Large intestine (tissue), 12 donors: ENCODE measurements at places on chromosomes 5 and 9. TPM values are rescaled to one million over a fixed set of nuclear protein-coding genes. Genes with fewer than 3 reads are reported as not detected.

GRCh38 chr9:137353223-137354152 lies 51.4 kb upstream of the NRARP start:
- no peak for DNase-seq

DNA sequence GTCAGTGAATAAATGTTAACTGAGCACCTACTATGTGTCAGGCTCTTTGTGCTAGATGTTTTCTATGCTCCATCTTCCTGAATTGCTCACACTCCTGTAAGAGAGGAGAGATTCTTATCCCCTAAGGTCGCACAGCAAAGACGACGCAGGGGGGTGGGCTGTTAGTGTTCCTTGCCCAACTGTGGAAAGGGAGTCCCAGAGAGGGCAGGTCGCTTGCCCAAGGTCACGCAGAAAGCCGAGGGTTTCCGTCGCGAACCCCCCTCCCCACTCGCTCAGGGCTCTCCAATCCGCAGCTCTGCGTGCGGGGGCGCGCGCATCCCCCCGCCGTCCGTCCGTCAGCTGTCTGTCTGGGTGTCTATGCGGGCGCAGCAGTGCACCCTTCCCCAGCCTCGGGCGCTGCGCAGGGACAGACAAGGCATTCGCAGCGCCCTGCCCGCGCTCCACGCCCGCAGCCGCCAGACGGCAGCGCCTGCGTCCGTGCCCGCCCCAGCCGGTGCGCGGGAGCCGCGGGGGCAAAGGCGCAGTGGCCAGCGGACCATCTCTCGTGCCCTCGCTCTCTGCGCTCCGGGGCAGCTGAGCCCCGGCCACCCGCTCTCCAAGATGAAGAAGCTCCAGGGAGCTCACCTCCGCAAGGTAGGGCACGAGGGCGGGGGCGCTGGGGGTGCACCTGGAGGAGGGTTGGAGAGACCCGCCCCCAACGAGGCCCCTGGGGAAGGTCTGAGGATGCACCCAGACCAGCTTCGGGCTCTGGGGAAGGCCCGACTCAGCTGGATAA lies at the start of gene SLC6A7:
Gene SLC6A7, plus strand, starts transcription at position 335 of the 775 bp plus-strand sequence. Its CDS starts 266 bp downstream, at position 601.
- no peak for DNase-seq

NTRK2 gene
- polyA plus RNA-seq: 1.2 TPM

GRCh38 chr5:6761333-6761732 lies 48.1 kb downstream of the TENT4A start:
- DNase-seq: no peak

DNA sequence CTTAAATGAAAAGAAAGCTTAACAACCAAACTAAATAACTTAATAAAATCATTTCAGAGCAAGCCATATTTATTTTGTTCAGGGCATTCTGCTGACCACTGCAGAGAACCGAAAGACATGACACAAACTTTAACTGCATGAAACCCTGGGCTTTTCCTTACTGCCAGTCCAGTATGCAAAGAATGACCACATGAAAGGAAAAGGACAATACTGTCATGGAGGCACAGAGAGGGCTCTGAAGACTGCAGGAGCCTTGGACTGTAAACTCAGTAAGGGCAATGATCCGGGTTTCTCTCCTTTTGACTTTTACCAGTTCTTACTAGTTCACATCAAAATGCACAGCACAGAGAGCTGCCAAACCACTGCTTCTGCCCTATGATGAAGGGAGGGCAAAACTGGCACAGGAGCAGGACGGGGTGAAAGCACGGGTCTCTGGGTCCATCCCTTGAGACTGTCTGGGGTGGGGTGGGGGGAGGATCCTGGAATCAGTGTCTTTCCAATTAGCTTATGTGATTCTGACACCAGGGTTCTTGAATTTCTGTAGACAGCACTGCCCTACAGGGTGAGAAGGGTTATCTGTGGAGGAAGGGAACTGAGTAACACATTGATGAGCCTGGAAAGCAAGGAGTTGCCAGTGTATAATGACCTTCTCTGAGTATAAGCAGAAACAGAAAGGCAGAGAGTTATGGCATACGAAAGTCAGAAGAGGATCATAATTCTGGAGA lies 44.7 kb downstream of the RNF130 start:
- DNase-seq: no peak

SLC36A1 gene
- polyA plus RNA-seq: 41.1 TPM

GRCh38 chr5:176667637-176668036 lies 20.4 kb downstream of the TSPAN17 start:
- no peak for DNase-seq

DNA sequence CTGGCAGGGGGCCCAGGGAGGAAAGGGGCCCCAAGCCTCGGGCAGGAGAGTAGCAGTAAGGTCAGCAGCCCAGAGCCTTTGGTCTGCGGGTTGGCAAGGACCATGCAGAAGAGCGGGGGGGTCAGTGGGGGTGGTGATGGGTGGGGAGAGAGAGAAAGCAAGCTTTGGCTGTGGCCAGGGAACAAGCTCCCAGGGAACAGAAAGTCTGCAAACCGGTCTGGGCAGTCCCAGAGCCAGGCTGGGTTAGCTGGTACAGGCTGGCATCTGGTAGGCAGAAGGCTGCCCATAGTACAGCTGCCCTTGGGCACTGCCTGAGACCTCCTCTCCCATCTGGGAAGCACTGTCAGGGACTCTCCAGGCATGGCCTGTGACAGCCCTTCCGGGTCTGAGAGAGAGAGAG lies 10.5 kb upstream of the EPB41L4B start:
- no peak for DNase-seq

- no peak for DNase-seq
Observed at GRCh38 chr9:112093870-112094216, 81.3 kb downstream of the SUSD1 start.

DNA sequence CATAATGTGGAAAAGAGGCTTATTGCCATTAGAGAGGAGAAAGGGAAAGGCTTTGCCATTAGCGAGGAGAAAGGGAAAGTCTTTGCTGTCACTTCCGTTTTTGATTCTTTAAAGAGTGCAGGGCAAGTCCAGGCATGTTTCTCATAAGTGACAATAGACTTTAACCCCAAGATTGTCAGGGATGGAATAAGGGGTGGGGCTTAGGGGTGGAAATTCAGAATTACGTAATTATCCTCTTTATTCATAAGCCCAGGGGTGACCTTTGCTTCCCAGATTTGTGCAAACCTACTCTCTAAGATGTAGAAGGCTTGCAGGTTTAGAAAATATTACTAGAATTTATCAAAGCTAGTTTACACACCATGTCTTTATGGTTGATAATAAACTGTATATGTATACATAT lies 2.3 kb upstream of the PLK2 start:
- peak; percentile 95 for DNase-seq

- DNase-seq: peak; percentile 39
Observed at GRCh38 chr5:172901012-172901780, 58.0 kb upstream of the RPL26L1 start.

- no peak for DNase-seq
Observed at GRCh38 chr9:136634904-136635303, 27.8 kb upstream of the EGFL7 start.

C5orf58 gene
- polyA plus RNA-seq: 1.0 TPM

SCGB3A2 gene
- not detected for polyA plus RNA-seq

- no peak for DNase-seq
Observed at GRCh38 chr9:91835216-91835615, 114.8 kb downstream of the ROR2 start.

AGTPBP1 gene
- 12.9 TPM for polyA plus RNA-seq

GRCh38 chr5:619444-619843 lies 7.3 kb downstream of the CEP72 start:
- DNase-seq: no peak

APBA1 gene
- polyA plus RNA-seq: 7.4 TPM

- no peak for DNase-seq
Observed at GRCh38 chr9:104177003-104177611, 83.0 kb downstream of the SMC2 start.

DNA sequence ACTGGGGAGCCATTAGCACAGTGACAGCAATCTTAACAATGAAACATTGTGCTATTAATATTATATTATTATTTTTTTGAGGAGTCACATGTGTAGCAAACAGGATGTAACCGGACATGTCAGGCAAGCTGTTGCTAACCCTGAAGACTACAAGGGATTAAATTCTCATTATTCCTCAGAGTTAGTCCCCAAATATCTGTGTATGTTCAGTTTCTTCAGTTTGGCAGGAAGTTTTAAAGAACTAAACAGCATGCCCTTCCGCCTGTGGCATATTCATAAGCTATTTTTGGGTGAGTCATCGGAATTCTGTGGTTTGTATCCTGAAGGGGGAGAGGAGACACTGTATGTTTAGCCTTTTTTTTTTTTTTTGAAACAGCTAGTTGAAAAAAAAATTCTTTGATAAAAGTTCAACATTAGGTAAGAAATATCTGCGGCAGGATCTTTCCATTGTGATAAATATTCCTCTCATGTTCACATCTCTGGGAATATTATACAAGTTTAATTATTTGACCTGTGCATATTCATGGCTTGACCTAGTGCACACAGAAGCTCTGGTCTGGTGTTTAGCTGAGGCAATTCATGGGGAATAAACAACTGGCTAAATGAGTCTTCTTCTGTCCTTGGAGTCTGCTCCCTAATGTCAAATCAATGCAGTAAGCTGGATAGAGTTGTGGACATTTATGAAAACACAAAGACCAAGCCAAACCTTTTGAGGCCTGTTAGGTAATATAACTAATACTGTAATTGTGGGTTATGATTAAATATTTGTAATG lies 202.7 kb upstream of the CDKN2B start:
- DNase-seq: no peak

LCN6 gene
- 2.8 TPM for polyA plus RNA-seq

DNA sequence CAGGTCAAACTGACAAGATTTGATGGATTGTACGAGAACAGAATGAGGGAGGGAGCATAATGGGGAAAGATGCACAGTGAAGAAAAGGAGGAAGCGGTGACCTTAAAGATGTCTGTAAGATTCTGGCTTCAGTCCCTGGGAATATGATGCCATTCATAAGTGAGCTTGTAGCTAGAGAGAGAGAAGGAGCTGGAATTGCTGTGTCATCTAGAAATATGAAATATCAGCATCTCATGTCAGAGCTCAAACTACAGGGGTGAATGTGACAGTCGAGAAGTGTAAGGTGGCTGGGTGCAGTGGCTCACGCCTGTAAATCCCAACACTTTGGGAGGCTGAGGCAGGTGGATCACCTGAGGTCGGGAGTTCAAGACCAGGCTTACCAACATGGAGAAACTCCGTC lies 24.0 kb upstream of the WHRN start:
- no peak for DNase-seq

DNA sequence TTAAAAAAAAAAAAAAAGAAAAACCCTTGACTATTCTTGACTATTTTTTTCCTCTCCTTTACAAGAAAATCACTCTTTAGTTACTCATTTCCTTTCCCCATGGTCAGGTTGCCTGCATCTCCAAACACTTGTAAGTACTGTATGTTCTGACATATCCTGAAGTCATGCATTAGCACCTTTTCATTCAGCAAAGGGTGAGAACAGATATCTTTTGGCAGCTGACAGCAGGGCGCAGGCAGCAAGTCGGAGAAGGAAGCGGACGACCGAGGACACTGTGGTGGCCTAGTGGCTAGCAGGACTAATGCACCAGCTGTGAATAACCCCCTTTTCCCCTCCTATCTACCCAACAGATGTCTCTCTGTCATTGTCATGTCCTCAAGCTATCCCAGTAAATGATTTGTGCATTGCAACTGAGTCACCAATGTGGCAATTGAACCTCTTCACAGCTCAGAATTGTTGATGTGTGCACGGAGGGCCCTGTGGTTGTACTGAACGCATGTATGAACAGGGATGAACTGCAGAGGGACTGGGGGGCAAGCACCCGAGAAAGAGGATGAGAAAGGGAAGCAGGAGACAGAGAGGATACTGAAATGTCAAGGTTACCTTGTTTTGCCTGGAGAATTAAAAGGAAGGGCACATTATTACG lies 996.0 kb upstream of the ARRDC3 start:
- no peak for DNase-seq

NR6A1 gene
- polyA plus RNA-seq: 5.0 TPM

DNA sequence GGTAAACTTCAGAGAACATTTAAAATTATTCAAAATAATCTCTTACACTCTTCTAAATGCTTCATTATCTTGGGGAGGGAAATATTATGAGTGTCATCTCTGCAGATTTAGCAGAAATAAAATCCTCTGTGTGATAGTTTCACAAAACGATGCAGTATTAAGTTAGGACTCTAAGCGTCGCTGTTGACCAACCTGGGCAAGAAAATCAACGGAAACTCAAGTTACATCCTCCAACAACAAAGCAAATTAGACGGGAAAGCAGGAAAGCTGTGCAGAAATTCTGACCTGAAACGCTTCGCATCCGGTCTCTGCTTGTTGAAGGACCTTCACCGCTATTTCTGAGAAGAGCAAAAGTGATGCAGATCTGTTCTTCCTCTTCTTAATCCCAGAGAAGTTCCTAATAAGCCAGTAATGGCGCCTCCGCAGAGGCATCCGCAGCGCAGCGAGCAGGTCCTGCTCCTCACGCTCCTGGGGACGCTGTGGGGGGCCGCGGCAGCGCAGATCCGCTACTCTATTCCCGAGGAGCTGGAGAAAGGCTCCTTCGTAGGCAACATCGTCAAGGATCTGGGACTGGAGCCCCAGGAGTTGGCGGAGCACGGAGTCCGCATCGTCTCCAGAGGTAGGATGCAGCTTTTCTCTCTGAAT lies at the start of gene PCDHGA6:
Gene PCDHGA6, plus strand, starts transcription at position 219 of the 645 bp plus-strand sequence. Its CDS starts 193 bp downstream, at position 412.
- DNase-seq: no peak

DNA sequence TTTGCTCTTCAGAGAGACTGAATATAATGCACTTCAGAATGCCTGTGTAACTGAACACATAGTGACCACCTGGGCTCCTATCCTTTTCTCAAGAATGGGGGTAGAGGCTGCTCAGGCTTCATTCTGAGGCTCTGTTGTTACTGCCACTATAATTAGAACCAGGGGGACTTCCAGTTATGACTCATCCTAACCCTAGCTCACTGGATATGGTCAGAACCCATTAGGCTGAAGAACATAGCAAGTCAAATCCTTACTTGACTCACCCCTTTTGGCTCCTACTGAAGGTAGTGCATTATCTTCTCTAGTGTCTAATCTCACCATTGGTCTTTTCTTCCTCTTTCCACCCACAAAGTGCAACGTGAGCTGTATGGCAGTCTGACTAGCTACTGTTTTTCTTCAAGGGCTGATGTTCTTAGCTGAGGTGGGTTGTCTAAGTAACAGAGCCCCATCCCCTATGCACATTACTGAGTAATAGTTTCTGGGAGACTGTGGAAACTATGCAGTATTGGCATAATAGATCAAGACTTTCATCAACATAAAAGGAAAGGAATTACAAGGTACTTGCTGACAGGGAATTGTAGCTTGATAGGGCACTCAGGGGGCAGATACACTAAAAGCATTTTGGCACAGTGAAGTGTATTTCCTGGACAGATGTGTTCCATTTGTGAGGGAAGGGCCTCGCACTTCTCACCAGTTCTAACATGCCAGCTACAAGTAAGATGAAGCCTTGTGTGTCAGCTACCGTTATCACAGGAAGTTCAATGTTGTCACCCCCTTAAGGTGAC lies 431.0 kb upstream of the MEF2C start:
- DNase-seq: no peak

DNA sequence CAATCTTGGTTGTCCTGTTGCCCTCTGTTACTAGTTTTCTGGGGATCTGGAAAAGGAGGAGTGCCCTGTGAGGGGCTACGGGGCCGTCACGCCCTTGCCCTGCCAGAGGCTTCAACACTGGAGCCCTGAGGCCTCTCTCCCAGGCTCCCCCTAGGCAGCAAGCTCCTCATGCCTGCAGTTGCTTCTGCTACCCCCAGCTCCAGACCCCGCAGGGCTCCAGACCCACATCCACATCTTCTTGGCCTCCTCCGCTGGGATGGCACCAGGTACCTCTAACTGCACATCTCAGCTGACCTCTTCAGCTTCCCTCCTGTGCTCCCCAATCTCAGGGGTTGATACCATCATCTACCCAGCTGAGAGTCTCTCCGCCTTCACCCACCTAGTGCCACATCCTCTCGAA lies 116.0 kb downstream of the ZNF354C start:
- no peak for DNase-seq

F2RL1 gene
- 76.0 TPM for polyA plus RNA-seq

- no peak for DNase-seq
Observed at GRCh38 chr5:7991125-7991821, 122.3 kb downstream of the MTRR start.

ANKH gene
- polyA plus RNA-seq: 85.6 TPM

GRCh38 chr9:134585746-134586706 lies 55.6 kb upstream of the COL5A1 start:
- no peak for DNase-seq
